ENCODE measurements at places on chromosomes 2 and 18.

DNA sequence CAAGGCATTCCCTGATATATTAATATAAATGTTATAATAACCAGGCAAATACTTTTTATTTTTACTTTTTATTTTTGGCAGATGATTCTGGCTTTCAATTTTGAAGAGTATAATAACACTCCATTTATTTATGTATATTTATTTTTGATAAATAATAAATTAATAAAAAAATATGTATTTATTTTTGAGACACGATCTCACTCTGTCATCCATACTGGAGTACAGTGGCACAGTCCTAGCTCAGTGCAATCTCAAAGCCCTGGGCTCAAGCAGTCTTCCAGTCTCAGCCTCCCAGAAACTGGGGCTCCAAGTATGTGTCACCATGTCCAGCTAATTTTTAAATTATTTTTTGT is 93.4 kb upstream of the ITGA6 start:
- no peak for DNase-seq

DNA sequence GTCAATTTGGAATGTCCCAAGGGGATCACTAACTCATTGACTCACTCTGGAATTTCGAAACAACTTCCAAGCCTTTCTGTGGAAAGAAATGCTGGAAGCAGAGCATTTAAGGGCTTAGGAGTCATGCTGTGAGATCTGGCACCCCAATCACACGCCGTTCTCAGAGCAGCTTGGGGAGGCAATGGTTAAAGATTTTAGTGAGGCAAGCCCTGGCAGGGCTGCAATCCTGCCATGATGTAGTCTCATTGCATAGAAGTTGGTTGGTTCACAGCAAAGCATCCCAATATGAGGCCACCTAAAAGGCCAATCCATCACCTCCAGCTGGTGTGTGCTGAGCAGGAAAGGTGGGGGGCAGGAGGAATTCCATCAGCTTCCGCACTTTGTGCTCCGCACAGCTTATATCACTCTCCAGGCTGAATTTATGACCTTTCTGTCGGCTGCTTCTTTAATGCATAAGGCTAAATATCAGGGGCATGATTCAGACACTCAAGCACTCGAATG is 1043.9 kb upstream of the POU3F3 start:
- no peak for DNase-seq

GRCh38 chr18:23591011-23591410 is 4.7 kb upstream of the NPC1 start:
- DNase-seq = no peak

- DNase-seq = no peak
These were observed 319.8 kb downstream of the RND3 start for GRCh38 chr2:150167711-150168110.

DNA sequence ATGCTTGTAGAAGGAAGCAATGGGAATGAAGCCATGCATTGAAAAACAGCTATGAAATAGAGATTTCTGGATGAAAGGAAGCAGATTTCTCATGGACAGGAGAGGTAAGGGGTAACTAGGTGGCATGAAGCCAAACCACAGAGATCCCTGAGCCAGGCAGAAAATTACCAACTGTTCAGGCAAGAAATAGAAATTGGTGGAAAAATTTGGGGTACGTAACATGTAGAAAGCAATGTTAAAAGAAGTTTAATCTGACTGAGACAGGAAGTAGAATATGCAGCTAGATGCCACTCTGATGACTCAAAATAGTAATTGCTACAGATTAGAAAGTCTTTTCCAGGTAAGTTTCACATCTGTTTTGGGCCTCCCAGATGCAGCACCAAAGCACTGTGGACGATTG is 928.5 kb upstream of the CELF4 start:
- DNase-seq = no peak

DNA sequence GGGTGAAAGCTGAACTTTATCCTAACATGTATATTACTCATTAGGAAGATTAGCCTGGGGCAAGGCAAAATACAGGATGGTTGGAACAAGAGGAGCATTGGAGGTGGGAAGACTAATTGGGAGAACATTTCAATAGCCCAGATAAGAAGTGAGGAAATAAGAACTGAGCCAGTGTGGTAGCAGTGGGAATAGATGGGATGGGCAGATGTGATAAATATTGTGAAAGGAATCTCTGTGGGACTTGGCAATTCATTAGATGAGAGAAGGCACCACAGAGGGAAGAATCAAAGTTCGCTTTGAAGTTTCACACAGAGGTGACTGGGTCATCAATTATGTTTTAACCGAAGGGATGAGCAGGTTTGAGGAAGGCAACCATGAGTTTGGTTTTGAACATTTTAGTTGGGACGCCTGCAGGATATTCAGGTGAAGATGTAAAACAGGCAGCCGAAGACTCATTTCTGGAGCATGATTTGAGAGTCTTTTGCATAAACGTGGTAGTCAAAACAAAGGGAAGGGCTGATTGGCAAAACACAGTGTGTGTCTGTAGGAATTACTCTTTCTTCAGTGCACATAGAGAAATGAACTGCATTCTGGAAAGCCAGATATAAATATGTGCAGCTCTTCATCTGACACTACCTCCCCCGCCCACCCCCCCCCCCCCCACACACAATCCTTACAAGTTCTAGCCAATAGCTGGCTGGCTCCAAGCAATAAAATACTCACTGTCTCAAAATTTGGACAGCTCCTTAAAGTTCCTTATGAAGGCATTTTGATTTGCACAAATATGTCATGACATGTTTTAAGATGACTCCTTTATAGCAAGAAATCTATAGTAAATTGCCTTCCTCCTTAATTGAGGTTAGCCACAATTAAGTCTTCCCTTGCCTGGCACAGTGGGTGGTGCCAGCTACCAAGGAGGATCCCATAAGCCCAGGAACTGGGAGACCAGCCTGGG is 1.9 kb upstream of the SLC1A4 start:
- DNase-seq = no peak

GRCh38 chr2:101173707-101174295 is 22.6 kb upstream of the TBC1D8 start:
- no peak for DNase-seq

DNA sequence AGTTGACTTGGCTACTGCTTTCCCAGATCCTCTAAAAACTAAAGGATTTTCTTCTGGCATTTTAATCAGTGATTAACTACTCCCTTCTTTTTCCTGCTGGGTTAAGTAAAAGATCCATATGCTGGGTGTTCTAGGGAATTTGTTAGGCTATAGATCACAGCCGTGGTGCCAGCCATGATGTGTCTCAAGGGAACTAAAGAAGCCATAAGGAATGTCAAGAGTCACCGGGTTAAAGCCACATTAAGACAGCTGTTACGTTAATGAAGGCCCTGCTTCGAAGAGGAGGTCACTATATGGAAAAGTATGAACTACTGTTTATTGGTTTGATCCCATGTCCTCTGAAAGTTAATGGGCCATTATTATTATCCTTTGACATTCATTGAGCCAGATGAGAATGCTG is 70.7 kb downstream of the PAX3 start:
- DNase-seq = no peak

DNA sequence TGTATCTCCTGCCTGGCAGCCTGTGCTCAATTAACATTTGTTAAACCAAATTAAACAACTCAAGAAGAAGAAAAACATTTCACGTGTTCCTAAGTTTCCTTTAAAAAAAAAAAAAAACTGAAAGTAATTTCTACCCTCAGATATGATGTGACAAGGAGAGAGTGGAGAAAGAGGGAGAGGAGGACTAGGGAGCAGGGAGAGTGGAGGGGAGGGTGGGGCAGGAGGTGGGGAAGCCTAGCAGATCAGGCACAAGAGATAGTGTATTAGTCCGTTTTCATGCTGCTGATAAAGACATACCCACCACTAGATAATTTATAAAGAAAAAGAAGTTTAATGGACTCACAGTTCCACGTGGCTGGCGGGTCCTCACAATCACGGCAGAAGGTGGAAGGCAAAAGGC is 46.4 kb downstream of the CYP1B1 start:
- no peak for DNase-seq

DNA sequence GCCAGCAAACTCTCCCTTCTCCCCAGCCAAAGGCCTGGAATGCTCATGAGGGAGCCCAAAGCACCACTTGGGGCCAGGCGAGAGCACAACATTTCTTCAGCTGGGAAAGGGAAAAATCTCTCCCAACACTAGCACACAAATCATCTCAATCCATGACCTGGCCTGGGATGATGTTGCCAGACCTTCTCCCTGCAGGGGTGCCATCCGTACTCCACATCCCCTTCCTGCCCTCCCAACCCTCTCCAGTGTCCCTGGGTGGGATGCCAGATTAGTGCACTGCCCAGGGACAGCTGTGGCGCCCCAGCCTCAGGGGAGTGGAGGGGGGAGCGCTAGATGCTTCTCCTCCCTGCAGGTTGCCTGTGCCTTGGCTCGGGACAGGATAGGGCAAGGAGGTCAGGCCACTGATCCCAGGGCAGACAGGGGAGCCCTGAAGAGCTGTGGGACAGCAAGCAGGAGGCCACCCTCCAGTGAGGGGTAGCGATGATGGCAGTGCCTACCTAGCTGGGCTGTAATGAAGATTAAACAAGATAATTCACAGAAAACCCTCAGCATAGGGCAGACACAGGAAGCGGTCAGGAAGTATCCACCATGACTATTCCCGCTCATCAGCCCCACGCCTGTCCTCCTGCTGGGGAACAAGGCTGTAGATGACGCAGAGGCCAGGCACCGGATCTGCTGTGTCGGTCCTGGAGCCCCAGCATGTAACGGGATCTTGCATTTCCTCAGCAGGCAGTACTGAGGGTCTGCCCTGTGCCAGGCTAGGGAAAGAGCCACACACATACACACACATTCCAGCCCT is 31.1 kb downstream of the SERTAD2 start:
- no peak for DNase-seq

Data from NCI-H1436 treated with DMSO at 0.1 percent for 48 hours (cell line).